ENCODE measurements at places on chromosomes 11 and 22.

GRCh38 chr11:62853279-62853965, 14.0 kb upstream of the WDR74 start:
- no peak for DNase-seq

DNA sequence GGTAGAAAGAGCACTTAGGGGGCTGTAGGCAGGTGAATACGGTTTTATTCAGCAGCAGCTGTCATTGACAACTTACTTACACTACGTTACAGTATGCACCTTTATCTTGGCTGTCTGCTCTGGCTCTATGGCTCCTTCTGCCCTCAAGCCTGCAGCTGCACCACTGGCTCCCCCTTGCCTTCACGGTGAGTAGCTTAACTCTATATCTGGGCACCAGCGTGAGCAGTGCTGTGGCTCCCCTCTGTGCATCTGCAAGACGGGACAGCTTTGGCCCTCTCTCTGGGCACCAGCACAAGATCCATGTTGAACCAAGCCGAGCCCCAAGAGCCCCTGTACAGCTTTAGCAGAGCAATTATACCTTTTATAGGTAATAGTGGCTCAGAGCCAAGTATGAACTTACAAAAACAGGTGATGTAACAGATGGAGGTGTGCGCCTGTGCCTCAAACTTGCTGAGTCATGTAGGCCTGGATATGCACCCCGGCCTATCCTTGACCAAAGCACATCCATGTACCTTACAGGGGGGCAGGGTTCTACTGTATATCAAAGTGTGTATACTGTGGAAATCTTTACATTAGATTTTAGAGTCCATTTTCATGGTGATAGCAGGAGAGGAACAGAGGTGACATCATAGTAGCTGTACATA, 96.9 kb upstream of the CTSC start:
- DNase-seq = no peak

DNA sequence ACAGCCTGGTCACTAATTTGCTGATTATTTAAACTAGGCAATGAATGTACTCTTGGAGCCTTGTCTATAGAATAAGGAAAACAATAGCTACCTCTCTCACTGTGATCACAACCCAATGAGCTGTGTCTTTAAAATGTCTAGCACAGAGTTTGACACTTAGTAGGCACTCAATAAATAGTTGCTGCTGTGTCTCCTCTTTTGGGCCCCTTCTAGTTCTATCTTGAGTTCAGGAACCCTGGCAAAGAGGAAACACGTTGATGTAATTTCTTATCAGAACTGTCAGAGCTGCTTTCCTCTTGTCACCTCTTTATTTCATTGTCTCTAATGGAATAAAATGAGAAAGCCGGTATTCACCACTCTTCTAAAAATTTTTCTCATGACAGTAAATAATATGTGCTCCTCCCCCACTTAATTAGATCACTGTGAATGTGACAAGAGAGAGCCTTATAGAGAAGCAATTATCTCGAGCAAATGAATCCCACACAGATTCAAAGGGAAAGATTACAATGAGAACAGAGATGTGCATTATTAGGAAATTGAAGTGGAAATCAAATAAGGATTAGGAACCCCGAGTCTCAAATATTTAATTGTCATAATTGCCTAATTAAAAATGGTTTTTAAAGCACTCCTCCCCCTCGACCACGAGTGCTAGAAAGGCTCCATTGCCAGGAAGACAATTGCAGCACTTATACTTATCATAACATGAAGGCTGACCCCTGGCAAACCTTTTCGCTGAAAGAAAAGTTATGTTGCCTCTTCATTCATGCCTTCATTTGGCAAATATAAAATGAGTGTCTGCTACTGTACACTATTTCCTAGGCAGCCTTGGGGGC, 175.0 kb upstream of the BDNF start:
- no peak for DNase-seq

DNA sequence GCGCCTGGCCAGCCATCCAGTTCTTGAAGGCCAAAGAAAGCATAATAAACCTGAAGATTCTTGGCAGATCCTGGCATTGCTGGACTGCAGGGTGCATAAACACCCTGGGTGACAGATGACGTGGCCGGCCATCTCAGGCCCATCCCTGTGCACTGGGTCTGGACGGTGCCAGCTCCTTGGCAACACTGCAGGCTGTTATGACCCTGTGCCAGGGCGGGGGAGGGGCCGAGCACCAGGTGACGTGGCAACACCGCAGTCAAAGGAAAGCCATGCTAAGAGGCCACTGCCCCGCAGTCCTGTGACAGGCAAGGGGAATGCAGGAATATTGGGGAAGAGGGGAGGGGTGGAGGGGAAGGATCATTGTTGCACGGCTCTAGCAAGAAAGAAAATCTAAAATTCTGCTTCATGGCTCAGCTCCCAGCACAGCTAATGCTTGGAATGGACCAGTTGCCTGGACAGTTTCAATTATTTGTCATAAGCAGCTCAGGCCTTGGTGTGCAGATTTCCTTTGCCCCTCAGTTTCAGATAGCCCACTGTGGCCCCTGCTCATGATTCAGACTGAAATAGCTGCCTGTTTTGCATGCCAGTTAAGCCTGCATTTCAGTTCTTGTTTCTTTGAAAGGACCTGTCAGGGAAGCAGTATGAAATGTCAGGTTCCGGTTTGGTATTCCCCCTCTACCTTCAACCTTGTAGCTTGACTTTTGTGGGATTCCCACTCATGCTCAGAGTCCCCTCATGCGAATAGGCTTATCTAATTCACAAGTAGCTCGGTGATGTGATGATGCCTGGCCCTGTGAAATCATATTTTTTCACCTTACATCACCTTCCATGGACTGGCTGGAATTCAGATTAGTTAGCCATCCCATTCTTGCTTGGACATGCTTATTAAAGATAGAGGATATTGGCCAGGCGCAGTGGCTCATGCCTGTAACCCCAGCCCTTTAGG, 29.7 kb upstream of the DDX6 start:
- DNase-seq = no peak

DNA sequence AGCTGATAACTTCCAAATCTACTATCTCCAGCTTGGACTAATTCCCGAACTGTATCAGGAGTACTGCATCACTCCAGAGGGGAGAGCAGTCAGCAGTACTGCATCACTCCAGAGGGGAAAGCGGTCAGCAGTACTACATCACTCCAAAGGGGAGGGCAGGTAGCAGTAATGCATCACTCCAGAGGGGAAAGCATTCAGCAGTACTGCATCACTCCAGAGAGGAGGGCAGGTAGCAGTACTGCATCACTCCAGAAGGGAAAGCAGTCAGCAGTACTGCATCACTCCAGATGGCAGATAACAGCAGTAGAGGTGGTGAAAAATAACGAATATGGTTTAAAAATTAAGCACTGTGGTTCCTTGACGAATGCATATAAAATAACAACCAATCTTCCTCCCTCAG, 8.4 kb downstream of the CWC15 start:
- DNase-seq = no peak

- DNase-seq = no peak
Measured at GRCh38 chr11:41274831-41275230, 184.6 kb downstream of the LRRC4C start.

DNA sequence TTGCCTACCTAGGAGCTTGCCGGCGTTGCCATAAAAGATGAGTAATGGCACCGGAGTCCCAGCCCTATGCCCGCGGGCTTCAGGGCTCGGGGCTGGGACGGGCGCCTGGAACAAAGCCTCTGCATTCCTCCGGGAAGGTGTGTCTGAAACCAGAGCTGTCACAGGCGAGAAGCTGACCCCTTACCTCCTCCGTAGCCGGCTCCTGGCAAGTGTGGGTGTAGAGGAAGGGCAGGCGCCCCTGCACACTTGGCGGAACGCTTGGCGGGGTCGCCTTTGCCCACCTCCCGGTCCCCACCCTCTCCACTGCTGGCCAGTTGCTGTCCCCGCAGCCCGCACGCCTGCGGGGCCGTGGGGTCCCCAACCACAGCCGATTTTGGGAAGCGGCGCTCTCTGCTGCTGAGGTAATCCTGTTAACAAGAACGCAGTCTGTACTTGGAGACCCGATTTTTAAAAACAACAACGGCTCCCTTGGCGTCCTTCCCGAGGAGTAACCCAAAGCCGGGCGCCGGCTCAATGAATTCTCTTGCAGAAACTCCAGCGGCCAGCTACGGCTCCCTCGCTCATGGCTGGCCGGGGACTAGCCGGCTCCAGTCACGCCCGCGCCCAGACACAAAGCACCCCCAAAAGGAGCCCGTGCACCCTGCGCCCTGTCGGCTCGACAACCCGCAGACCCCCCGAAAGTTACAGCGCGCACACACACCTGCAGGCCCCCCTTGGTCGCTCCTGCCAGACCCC, 89.2 kb downstream of the PLEKHA7 start:
- DNase-seq = no peak

- no peak for DNase-seq
Measured at GRCh38 chr11:2347308-2347830, 29.7 kb upstream of the CD81 start.

DNA sequence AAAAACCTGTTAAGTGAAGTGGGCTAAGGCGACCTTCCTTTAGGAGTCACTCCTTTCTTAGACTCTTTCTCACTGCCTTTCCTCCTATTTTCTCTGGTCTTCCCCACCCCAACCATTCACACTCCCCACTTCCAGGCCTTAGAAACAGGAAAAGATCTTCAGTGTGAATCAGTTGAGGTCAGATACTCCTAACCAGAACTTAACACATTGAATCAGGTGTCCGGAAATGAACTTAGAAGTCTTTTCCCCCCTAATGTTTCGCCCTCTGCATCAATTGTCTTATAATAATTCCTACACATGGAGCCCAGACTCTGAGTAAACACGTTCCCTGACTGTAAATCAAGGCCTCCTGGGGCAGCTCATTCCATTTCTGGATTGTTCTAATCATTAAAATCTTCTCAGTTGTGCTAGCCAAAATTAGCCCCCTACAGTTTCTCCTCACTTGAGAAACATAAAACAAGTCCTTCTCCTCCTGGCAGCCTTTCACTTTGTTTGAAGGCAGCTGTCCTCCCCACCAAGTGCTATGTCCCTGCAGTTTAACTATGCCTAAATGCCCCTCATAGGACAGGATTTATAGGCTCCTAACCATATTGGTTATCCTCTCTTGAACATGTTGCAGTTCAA, 32.7 kb upstream of the USP47 start:
- no peak for DNase-seq

DNA sequence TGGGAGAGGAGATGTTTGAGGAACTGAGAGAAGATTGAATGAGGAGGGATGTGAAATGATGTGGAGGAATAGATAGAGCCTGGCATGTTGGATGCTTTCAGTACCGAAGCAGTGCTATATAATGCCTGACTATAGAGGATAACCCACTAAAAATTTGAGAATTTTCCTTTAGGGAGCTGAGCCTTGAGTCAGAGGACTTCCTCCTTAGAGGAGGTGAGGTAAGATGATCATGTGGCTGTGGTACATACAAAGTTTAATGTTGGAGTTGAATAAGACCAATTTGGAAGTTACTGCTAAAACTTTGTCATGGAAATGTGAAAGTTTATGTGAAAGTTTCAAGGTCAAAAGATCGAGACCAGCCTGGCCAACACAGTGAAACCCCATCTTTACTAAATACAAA, 66.9 kb downstream of the YAP1 start:
- DNase-seq = no peak

DNA sequence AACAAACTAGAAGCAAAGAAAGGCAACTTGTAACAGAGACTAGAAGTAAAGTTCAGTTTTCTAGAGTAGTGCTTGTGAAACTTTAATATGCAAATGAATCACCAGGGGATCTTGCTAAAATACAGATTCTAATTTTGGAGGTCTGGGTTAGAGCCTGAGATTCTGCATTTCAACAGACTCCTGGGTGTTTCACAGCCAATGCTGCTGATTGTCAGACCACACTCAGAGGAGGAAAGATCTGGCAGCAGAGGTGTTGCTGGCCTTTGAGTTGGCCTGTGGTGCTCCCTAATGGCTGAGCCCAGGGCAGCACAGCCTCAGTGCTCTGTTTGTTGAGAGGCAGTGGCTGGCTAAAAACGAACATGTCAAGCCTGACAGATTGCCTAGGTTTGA, 5.4 kb downstream of the CRY2 start:
- no peak for DNase-seq

GRCh38 chr11:12170984-12171383, 60.6 kb downstream of the MICAL2 start:
- DNase-seq = no peak

DNA sequence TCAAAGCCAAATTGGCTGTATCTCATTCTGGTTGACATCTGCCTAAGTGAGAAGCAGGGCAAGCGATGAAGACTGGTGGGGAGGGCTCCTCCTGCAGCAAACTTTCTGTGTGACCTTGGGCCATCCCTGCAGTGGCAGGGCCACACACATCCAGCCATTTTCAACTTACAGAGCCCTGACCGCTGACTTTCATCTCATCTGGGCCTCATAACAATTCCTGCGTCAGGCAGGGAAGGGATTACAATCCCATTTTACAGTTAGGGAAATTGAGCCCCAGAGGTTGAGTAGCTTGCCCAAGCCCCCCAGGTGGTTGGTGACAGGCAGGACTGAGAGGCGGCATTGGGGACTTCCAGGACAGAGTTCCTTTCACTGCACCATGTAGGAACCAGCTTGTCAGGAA, 21.9 kb downstream of the TPBGL start:
- no peak for DNase-seq

GRCh38 chr11:131688048-131688693, 317.8 kb downstream of the NTM start:
- DNase-seq = peak; percentile 9

DNA sequence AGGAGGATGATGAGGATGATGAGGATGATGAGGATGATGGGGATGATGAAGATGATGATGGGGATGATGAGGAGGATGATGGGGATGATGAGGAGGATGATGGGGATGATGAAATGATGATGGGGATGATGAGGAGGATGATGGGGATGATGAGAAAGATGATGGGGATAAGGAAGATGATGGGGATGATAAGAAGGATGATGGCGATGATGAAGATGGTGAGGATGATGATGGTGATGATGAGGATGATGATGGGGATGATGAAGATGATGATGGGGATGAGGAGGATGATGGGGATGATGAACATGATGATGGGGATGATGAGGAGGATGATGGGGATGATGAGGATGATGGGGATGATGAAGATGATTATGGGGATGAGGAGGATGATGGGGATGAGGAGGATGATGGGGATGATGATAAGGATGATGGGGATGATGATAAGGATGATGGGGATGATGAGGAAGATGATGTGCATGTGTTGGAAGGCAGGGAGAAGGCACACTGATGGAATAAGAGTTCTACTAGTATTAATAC, 78.9 kb upstream of the MTMR2 start:
- no peak for DNase-seq

- DNase-seq = no peak
Measured at GRCh38 chr11:35683728-35684339, 21.3 kb downstream of the TRIM44 start.

- DNase-seq = peak; percentile 67
Measured at GRCh38 chr22:41532908-41533825, 11.1 kb downstream of the POLR3H start.

GRCh38 chr22:24812950-24813775, 7.2 kb downstream of the SGSM1 start:
- no peak for DNase-seq

Data from stimulated activated effector memory CD8-positive, alpha-beta T cell treated with anti-CD3 and anti-CD28 coated beads, Interleukin-12 subunit alpha, Interleukin-12 subunit beta, amount 100 ng/mL, for 72 hours (primary cell).